ENCODE measurements at places on chromosomes 5 and 9.

- DNase-seq = no peak
Measured at GRCh38 chr5:131684051-131684450, 49.0 kb upstream of the RAPGEF6 start.

DNA sequence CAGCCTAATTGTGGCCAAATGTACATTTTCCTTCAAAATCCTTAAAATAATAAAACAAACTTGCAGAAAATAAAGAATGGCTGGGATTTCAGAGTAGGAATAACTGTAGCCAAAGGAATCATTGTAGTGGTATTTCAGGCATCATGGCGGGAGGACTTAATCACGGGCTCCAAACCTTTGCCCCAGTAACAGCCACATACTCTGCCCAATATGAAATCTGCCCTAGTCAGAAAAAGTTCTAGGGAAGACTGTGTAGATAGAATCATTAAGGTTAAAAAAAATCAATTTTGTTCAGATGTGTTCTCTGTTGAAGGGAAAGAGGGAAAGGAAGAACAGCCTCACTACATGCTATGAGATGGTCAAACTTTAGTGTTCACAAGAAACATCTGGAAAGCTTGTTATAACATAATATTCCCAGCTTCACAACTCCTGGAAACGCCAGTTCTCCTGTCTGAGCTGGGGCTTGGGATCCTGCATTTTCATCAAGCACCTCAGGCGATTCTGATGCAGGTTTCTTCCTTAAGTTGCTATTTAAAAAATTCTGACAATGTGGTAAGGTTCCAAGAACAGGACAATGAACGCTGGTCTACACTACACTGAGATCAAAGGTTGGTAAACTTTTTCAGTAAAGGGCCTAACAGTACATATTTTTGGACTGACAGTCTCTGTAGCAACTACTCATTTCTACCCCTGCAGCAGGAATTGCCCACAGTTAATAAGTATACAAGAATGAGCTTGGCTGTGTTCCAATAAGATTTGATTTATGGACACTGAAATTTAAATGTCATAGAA, 87.9 kb downstream of the CEMIP2 start:
- DNase-seq = no peak

- DNase-seq = no peak
Measured at GRCh38 chr9:116096046-116096445, 57.5 kb upstream of the PAPPA start.

- no peak for DNase-seq
Measured at GRCh38 chr9:112615584-112616266, 102.2 kb downstream of the INIP start.

- peak; percentile 61 for DNase-seq
Measured at GRCh38 chr9:137028263-137029057, 423 bp upstream of the ABCA2 start.

GRCh38 chr5:10330511-10331230, 22.8 kb upstream of the MARCHF6 start:
- DNase-seq = no peak

Data from nucleus accumbens (tissue), 56 donors.